ENCODE measurements at places on chromosomes 3 and 15.

DNA sequence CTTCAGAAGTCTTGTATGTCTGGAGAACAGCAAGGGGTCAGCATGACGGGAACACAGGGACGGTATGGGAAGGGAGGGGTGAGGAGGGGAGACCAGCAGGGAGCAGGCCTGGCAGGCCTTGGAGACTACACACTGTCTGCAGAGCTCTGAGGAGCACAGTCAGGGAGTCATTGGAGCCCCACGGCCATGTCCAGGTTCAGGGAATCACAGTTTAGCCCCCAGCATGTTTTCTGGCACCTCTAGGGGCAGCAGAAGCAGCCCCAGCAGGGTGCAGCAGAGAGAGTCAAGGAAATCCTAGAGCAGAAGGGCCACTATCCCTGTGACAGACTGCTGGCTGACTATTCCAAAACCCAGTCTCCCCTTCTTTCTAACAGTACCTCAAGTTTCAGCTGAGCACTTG lies 3.2 kb downstream of the LAMP3 start:
- no peak for DNase-seq

- DNase-seq, result no peak
These were observed 235.4 kb downstream of the FHIT start for GRCh38 chr3:61015859-61016258.

GRCh38 chr3:179375091-179375999 lies 27.8 kb downstream of the MFN1 start:
- DNase-seq, result no peak

GRCh38 chr3:24945563-24945962 lies 450.9 kb upstream of the THRB start:
- no peak for DNase-seq

DNA sequence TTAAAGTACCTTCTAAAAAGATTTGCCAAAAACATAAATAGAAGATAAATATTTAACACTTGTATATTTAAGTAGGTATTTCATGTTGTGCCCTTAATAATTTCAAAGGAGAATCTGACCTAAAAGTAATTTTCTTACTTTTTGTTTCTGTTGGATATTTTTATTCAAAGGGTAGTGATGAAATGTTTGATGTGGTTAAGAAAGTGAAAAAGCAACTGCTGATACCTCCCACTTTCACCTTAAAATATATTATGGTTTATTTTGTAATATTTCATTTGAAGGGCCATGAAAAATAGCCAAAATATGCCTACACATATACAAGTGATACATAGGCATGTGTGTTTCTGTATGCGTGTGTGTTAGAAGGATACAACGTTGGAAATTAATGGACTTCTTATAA lies 5.8 kb upstream of the SLITRK3 start:
- DNase-seq, result no peak

GRCh38 chr3:7567160-7567559 lies 706.2 kb downstream of the GRM7 start:
- DNase-seq, result no peak

DNA sequence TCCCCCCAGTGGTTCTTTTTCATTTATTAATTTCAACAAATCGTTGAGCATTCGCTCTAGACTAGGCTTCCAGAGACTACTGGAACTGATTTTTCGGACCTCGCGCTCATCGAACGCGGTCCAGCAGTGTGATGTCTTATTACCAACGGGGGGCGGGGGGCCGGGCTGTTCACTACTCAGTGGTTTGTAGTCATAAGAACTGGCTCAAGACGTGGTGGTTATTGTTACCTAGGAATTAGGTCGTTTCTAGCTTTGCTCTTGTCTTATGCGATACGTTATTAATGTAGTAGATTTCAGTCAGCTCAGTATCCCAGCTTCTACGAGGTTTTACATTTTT lies 858 bp downstream of the RBM5 start:
- DNase-seq, result peak; percentile 40

- no peak for DNase-seq
These were observed 37.3 kb upstream of the MGA start for GRCh38 chr15:41622901-41623300.

- DNase-seq, result peak; percentile 95
These were observed 539 bp upstream of the LAMB2 start for GRCh38 chr3:49133226-49133951.

DNA sequence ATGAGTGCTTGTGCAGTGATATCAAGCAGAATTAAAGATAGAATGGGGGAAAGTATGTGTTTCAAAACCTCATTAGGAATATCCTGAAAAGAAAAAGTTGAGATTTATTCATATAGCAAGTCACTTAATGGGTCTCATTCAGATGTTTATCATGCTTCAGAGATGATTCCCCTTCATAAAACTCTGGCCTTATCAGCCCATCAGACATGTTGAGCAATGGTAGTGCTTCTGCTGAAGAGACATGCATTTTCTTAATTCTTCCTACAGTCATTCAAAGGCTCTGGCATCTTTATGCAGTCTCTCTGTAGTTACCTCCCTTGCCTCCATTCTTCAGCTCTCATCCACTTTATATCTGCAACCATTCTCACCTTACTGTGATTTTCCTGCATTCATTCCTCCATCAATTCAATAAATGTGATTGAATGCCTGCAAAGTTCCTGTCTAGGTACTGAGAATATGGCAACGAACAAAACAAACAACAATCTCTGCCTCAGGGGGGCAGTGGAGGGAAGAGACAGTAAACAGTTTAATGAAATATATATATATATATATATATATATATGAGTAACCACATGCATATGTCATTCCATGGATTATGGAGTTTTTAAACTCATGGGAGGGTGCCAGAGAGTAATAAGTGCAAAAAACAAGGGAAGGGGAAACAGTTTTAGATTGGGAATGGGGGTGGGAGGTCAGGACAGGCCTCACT lies 138.5 kb downstream of the NECTIN3 start:
- DNase-seq, result peak; percentile 68

- DNase-seq, result no peak
These were observed 57.9 kb downstream of the STT3B start for GRCh38 chr3:31590650-31591049.

DNA sequence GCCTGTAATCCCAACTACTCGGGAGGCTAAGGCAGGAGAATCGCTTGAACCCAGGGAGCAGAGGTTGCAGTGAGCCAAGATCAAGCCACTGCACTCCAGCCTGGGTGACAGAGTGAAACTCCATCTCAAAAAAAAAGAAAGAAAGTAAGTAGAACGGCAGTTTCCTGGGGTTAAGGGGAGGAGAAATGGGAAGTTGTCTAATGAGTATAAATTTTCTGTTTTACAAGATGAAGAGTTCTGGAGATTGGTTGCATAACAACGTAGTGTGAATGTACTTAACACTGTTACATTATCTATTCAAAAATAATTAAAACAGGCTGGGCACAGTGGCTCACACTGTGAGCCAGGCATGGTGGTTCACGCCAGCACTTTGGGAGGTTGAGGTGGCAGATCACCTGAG lies 45.4 kb downstream of the GRK7 start:
- DNase-seq, result no peak

GRCh38 chr3:195076981-195077610 lies 193.9 kb downstream of the XXYLT1 start:
- DNase-seq, result no peak

DNA sequence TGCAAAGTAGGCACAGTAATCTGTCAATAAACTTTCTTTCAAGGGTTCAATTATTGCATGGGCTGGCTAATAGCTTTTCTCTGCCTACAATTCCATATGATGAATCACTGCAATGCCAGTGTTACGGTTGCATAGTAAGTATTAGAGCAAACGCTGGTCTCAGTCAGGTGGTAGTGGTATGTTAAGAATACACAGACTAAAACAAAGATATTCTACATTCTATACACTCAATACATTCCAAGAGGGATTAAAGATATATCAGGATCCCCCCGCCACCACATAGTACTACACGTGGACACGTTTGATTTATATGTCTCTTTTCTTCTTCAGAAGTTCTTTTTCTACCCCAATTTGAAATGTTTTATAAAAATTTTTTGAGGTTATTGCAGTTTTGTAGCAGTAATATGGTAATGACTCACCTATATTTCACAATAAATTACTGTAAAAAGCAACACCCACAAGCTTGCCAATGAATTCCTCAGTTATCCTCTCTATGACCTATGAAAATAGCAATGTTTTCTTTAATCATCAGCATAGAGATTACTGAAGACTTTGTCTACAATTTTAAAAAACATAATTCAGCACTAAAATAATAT lies 68.2 kb downstream of the CD200R1L start:
- peak; percentile 92 for DNase-seq
